BJ (cell line): ENCODE measurements at places on chromosomes 2 and 18.

DNA sequence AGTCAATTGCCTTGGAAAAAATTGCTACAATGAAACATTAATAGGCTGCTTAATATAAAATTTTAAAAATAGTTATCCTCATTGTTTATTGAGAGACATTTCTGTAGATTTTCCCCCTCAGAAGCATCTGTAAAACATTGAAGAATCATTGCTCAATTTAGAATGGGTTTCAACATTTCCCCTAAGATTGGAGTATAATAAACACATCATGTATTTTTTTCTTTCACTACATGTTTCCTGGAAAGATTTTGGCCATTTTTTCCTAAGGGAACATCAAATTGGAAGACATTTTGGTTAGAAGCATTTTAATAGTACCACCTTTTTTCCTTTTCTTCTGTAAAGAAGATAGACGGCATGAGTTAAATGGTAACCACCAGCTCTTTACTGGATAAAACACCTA, 443.2 kb upstream of the SPHKAP start:
- no peak for DNase-seq

DNA sequence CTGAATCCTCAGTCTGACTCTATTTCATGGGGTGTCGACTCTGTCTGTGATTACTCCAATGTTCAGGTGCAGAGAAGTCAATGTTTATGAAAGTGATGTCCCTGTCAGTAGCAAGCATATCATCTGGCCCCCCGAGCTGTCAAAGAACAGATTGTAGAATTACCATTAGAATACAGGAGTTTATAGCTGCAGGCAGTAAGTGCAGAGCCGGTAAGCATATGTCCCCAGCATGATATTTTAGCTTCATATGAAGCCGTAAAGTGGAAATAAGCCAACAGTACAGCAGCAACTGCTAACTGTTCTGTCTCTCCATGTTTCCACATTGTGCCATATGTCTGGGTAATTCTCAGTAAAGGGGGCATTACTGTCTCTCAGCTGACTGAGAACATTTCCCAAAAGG, 541.8 kb downstream of the SOX11 start:
- DNase-seq: no peak

DNA sequence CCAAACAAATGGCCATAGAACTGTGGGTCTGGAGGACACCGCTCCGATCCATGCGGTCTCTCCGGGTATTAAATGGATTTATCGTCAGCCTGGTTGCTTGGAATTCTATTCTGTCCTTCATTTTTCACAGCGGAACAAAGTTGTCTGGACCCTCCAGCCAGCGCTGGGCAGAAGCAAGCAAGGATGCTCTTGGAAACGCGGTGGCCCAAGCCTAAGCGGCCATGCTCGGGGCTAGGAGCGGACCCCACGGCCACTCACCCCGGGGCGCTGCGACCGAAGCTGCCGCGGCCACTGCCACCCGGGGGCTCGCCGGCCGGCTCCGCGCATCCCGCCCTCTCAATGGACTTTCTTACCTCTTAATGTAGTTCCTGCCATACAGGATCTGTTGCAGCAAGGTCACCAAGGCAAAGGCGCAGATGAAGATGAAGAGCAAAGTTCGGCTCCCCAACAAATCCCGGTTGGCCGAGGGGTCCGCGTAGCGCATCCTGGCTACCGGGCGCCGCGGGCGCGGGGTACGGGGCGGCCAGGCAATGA, 761 bp downstream of the ST8SIA5 start:
- DNase-seq: no peak

DNA sequence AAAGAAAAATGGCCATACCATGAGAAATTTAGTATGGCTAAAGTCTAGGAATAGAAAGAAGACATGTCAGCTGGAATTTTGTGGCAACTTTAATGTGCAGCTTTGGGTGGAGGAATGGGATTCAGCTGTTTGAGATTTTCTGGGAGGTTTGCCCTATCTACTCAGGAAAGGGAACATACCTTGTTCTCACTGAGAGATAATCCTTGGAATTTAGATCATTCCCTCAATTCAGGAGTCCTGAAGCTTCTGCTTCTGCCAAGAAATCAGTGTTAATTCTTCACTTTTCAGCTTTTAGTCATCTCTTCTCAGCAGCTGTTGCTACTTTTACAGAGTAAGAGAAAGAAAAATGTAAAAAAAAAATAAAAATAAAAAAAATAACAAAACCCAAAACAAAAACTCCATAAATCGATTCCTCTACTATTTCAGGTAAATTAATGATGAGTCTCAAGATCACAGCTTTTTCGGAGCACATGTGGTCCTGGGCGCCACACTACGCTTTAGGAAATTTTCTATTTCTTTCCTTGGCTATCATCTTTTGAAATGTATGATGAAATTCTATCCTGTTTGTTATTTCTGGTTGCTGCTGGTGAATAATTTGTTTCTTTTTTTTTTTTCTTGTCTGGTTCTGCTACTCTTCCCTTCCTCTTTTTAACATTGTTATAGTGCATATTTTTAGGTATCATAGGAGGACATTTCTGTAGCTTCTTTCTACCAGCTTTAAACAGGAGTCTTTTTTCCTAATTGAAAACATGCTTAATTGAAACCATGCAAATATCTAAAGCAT, 18.9 kb upstream of the BAZ2B start:
- DNase-seq: no peak

DNA sequence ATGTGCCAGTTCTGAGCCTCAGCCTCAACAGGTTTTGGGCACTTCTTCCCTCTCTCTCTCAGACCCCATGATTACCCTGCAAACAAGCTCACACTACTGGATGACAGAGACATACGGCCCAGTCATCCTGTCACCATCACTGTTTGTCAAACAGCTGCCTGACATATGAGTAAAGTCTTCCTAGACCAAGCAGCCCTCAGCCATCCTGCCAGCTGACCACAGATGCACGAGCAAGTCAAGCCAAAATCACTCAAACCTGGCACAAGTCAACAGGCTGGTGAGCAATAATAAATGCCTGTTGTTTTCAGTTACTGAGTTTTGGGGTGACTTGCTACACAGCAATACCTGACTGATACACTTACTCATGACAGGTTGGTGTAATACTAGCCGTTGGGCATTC, 75.5 kb upstream of the KLF7 start:
- DNase-seq: no peak
